Left renal cortex interstitium (tissue), 4 donors: ENCODE measurements at places on chromosomes 4 and X.
A peak's percentile ranks its signal among the peaks of the same experiment; 100 is the strongest.

DNA sequence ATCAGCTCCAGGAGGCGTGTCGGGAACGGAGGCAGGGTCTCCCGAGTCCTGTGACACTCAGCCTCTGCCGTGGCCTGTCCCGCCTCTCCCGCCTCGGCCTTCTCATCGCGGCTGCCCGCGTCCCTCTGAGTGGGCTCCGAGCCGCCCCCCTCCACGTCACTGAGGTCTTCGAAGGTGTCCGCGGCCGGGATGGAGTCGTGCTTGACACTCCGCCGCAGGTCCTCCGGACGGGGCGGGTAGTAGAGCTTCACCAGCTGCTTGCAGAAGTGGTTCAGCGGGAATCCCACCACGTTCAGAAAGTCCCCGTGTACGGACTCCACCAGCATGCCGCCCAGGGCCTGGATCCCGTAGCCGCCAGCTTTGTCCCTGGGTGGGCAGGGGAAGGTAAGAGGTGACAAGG is 25.0 kb downstream of the ASMTL start:
- DNase-seq: no peak

- DNase-seq: peak; percentile 20
Observed at GRCh38 chrX:54807524-54808108, at the start of gene MAGED2. Gene MAGED2, plus strand, starts transcription at chrX:54807745. Its CDS starts 1,587 bp downstream, at chrX:54809332.

GRCh38 chrX:38768079-38768478 is 33.2 kb upstream of the MID1IP1 start:
- DNase-seq: peak; percentile 1

- DNase-seq: no peak
Observed at GRCh38 chr4:118755438-118756226, 70.4 kb downstream of the METTL14 start.

GRCh38 chrX:147183161-147183560 is 368.6 kb upstream of the CXorf51A start:
- DNase-seq: no peak

DNA sequence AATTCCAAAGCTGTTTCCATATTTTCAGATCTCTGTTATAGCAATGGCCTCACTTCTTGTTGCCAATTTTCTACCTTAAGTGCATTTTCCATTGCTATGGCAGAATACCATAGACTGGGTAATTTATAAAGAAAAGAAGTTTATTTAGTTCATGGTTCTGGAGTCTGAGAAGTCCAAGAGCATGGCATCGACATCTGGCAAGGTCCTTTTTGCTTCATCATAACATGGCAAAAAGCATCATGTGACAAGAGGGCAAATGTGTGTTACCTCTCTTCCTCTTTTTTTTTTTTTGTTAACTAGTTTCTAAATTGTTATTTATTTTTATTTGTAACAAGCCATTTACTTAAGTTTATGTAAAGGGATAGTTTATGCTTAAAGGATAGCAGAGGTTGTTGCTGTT is 45.2 kb upstream of the SYTL5 start:
- DNase-seq: no peak

DNA sequence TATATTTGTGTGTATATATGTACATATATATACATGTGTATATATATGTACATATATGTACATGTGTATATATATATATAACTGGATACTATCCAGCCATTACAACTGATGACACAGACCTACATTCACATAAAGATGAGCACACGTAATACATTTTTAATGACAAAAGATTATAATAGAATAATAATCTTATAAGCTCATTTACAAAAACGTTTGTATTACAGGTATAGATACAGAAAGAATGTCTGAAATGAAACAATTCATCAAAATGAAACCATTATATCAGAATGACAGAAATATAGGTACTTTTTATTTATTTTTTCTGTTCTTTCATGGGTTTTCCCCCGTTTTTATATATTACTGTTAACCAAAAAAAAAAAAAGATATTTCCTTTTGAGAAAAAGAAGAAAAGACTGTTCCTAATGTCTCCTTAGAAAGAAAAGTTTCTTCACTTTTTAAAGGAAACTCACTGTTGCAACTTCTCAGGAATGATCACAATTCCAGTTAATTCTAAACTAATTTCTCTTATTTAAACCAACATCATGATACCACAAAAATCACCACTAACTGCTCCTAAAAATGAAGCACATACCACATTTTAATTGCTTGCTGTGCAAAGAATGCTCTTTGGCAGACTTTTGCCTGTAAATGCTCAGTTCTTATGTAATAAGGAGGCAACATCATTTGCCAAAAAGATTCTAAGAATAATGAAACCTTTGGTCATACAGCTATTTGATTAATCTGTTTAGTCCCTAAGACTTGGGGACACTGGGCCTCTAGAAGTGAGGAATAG is 18.9 kb downstream of the LEF1 start:
- DNase-seq: no peak

DNA sequence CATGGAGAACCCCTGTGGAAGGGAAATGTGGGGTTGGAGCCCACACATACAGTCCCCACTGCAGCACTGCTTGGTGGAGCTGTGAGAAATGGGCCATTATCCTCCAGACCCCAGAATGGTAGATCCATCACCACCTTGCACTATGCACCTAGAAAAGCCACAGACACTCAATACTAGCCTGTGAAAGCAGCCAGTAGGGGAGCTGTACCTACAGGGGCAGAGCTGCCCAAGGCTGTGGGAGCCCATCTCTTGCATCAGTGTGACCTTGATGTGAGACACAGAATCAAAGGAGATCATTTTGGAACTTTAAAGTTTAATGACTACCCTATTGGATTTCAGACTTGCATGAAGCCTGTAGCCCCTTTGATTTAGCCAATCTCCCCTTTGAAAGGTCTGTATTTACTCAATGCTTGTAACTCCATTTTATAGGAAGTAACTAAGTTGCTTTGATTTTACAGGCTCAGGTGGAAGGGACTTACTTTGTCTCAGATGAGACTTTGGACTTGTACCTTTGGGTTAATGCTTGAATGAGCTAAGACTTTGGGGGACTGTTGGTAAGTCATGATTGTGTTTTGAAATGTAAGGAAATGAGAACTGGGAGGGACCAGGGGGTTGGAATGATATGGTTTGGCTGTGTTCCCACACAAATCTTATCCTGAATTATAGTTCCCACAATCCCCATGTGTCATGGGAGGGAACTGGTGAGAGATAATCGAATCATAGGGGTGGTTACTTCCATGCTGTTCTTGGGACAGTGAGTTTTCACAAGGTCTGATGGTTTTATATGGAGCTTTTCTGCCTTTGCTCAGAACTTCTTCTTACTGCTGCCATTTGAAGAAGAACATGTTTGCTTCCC is 352.6 kb downstream of the INPP4B start:
- DNase-seq: no peak

- no peak for DNase-seq
Observed at GRCh38 chr4:177489471-177490246, 47.4 kb upstream of the AGA start.

- DNase-seq: no peak
Observed at GRCh38 chr4:169164669-169165415, 105.9 kb downstream of the SH3RF1 start.

DNA sequence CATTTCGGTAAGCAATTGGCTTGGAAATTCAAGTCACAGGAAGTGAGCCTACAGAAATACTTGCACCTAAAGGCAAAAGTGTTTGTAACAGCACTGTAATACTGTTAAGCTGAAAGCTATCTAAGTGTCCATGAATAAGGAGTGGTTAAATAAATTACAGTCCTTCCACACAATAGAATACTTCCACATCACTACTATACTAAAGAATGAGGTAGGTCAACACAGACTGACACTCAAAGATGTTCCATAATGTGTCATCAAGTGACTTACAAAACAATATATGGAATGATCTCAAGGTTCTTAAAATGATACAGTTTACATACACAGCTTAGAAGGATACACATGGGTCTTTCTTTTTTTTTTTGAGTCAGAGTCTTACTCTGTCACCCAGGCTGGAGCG is 27.0 kb downstream of the SLC10A6 start:
- no peak for DNase-seq

DNA sequence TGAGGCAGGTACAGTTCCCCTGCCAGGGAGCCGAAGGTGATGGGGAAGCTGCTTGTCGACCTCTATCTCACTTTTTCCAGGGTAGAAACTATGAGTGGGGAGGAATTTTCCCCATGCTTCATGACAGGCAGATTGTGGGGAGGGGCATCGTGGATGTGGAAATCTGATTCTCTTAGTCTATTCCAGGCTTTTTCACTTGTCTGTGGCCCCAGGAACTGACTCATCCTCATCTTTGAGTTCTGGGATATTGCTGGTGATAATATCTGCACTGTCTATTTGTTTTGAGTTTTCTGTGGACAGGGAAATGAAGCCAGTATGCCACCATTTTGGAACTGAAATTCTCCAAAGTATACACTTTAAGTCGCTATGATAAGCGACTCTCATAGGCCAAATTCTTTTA is 7.6 kb upstream of the TLR2 start:
- no peak for DNase-seq

DNA sequence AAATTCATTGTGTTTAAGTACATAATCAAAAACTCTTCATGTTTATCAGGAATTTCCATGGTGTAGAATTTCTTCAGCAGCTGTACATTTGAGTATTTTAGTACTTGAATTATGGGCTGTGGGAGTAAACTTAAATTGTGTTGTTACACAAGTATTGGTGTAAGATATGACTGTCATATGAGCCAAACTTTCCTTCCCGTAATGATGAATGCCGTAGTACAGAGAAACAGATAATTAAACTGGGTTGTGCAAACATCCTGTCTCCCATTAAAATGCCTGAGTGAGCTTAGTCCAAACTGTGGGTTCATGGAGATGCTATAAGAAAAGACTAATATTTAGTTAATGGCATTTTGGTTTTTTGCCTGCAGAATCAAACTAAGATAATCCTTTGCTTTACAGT is 159.2 kb downstream of the SLC4A4 start:
- DNase-seq: no peak

DNA sequence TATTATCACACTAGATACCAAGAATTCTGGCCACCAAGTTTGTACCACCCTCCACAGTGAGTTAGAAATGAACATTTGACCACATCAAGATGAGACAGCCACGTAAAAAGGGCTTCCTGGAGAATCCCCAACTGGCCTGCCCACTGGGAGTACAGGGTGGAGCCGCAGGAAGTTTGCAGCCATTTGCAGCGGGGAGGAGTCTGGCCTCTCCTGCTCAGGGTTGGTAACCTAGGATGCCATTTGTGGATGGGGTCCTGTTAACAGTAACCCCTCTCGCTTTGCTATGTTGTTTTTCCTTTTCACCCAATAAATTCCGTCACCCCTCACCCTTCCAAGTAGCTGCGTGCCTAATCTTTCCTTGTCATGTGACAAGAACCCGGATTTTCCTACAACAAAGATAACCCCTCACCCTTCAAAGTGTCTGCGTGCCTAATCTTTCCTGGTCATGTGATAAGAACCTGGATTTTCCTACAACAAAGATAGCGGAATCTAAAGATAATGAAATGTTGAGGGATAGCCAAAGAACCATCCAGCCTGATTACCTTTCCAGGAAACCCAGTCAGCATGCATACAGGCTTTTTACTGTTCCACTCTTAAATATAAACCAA is 245.4 kb downstream of the NAF1 start:
- DNase-seq: no peak

DNA sequence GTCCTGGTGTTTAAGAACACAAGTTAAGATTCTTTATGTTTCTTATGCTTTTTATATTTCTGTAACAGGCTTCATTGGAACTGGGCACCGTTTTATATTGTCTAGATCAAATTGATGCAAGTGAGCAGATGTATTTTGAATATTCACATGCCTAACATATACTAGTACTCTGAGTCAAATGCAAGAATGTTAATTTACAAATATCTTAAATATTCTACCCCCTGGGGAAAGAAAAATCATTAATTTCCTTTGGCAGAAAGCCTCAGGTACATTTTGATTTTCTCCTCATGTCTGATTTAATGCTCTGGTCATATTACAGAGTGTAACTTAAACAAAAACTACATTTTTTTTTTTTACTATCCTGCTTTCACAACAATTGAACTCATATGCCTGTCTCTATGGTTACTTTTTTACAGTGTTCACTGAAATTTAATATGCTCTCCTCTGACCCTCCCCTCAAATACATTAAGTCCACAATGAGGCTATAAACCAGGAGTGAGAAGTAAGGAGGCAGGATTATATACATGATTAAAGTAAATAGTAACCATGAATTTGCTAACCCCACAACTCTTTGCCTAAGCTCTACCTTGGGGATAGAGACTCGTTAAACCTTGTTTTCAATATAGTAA is 2.4 kb upstream of the NSUN7 start:
- no peak for DNase-seq

GRCh38 chr4:7052313-7052712 is 9.1 kb downstream of the TADA2B start:
- no peak for DNase-seq

DNA sequence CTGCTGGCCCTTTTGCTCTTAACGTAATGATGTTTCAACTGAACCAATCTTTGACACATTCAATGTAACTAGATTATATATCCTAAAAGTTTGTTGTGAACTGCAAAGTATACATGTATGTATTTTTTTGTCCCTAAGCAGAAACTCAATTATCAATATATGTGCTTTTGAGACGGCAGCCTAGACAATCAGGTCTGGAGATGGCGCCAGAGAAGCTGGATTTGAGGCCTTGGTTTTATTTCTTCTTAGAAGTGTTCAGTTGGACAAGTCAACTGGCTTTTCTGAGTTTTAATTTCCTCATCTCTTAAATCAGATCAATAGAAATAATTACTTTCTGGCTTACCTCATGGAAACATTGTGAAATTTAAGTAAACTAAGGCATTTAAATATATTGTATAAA is 62.5 kb downstream of the DCAF8L1 start:
- DNase-seq: no peak

DNA sequence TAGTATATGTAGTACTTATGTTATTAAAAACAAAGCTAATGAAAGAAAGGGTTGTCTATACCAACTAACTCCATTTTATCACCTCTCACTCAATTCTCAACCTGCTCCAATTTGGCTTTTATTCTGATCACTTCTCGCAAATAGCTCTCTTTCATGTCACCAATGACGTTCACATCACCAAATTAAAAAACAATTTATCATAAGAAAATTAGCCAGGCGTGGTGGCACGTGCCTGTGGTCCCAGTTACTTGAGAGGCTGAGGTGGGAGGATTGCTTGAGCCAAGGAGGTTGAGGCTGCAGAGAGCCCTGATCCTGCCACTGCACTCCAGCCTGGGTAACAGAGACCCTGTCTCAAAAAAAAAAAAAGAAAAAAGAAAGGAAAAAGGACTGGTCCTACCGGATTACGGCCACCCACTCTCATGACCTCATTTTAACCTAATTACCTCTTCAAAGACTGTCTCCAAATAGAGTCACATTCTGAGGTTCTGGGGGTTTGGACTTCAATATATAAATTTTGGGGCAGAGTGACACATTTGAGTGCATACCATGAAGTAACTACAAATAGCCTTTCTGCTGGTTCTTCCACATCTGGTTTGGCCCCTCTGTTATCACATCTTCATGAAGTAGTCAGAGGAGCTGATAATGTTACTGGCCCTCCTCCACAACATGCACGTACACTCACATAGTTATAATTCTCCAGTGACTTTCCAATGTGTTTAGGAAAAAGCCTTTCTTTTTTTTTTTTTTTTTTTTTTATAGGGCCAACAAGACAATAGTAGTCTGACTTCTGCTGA is 15.8 kb upstream of the RBMX start:
- DNase-seq: no peak

DNA sequence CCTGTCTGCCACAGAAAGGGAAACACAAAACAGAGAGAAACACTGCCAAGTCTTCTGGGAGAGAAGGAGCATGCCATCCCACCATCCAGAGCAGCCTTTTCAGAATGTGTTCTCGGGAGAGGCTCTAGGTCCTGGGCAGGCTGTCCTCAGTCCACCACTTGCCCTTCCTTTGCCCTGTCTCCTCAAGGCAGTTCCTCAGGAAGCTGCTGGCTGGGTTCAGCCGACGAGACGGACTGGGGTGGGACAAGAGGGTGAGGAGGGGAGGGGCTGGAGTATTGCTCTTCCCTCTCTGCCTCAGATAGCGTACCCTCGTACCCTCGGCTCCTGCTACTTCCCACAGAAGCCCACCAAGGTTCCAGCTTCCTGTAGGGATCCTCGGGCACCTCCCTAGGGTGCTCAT is 26.6 kb upstream of the LGI2 start:
- no peak for DNase-seq
